ENCODE measurements at places on chromosomes 3 and 15.

- no peak for DNase-seq
Measured at GRCh38 chr3:24352893-24353553, 141.6 kb downstream of the THRB start.

- no peak for DNase-seq
Measured at GRCh38 chr3:8529738-8530525, 28.3 kb downstream of the LMCD1 start.

DNA sequence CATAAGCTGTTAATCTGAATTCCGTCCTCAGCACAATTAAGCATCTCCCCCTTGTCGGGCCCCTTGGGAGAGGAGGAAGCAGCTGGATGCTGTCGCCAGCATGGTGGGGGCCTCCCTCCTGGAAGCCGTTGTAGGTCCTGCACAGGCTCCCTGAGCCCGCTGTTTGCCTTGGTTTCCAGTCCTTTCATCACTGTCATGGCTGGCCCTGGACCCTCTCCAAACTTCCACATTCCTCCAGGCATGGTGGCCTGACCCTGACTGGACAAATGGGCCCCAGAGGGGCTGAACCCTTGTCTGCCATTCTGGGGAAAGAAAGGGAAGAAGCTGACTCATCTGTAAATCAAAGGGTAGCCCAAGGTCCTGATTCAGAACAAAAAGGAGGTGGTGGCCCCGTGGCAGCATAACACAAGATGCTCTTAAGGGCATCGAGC lies 300.5 kb upstream of the LRRFIP2 start:
- DNase-seq, result no peak

DNA sequence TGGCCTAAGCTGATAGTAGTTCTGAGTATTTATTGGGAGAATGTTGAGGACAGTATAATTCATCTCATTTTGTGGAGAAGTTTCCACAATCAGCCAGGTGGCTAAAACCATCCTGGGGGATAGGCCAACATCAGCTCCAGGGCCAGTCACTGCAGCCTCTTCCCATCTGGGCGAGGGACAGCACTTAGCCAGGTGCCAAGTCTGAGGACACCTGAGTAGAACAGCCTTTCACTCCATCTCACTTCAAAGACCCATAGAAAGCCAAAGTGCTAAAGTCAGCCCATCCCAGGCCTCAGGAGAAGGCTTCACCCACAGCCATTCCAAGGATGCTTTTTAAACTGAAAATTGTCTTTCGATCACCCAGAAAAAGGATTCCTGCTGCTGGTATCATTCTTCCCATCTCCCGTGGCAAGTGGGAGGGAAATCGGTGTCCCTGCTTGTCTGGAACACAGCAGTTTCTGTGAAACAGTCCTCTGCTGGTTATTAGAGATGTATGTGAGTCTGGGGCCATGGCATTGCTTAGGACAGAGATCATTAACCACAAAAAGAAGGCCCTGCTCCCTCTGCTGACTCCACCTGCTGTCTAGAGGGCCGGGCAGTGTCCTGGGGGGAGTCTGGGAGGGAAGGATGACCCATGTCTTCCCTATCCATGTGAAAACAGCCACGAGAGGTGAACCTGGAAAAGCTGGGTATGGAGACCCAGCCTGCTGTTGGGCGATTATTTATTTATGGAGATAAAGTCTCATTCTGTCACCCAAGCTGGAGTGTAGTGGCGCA lies 9.6 kb downstream of the CALML4 start:
- DNase-seq, result no peak

GRCh38 chr15:89754361-89755154 lies 3.5 kb upstream of the MESP1 start:
- no peak for DNase-seq

DNA sequence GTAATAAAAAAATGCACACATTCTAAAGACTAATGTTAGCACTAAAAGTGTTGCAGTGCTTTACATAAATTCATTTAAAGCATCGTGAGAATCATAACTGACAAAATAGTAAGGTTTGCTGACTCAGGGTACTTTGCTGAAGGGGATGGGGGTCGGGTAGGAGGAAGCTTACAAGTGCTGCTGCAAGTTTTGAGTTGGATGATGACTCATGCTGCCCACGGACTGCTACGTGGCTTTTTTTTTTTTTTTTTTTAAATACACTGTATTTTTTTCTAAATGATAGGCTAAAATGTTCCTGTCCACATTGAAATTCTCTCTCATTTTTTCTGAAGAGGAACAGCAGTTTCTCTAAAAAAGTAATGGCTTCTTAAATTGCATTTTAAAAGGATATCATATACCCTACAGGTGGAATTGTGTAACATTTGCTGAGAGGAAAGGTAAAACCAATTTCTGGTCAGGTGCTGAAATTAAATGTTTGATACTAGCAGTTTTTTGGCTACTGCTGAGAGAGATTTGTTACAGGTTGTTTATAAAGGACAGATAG lies 2.2 kb downstream of the MAPK6 start:
- DNase-seq, result peak; percentile 38

GRCh38 chr15:62887113-62887570 lies 155.4 kb upstream of the TPM1 start:
- no peak for DNase-seq

DNA sequence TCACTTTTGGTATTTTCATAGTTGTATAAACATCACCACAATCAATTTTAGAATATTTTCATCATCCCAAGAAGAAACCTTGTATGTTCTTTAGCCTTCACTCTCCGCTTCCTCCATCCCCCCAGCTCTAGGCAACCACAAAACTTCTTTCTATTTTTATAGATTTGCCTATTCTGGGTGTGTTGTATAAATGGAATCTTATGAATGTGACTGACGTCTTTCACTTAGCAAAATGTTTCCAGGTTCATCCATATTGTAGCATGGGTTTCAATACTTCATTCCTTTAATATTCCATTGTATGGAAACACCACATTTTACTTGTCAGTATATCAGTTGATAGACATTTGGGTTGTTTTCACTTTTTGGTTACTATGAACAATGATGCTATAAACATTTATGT lies 335.8 kb upstream of the GOLIM4 start:
- no peak for DNase-seq

DNA sequence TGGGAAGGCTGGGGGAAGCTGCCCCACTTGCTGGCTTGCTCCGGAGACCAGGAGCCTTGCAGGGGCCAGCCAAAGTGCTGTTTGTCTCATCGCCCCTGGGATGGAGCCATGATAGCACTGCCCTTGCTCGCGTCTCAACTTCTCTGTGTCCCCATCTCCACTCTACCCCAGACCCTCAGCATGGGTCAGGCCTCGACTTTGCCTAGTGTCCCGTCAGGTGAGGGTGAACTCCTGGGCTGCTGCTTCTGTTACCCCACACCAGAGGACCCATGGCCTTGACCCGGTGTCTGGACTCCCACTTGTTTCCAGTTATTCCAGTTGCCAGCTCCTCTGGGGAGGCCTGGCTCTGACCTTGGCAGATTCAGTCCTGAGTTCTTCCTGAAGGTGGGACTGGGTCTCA lies 36.5 kb upstream of the DUSP7 start:
- no peak for DNase-seq

GRCh38 chr3:72376956-72377710 lies 471.1 kb downstream of the SHQ1 start:
- no peak for DNase-seq

DNA sequence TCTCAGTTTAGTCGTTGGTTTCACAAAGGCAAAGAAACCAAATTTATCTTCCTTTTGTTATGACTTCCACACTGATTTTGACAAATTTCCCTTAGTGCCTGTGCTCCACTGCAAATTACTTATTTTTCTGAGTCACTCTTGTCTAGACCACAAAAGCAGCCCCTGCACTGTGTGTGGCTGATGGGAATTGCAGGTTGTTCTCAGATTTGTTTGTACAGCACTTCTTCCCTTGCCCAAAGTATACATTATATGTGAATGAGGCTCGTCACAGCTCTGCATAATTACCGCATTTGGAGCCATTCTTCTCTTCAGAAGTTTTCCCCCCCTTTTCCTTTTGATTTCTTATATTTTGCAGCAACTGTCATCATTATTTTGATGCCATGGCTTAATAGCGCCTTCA lies 354.2 kb upstream of the IL12A start:
- no peak for DNase-seq

DNA sequence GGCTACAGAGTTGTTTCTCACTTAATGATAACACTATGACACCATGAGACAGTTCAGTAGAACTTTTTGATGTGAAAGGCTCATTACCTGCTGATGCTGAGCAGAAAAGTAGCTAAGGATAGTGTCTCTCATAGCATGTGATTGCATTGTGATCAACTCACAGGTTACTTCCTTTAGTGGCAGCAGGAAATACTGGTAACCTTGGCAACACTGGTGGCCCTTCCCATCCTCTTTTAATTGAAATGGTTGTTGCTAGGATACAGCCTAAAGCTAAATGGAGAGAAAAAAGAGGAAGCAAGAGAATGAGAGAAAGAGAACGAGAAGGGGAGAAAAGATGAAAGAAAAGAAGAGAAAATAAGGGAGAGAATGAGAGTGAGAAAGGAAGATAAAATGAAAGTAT lies 204.7 kb upstream of the GAP43 start:
- DNase-seq, result no peak
